CD4-positive, alpha-beta T cell treated with Interleukin-15 for 1 hour (primary cell): ENCODE measurements at places on chromosomes 3 and 15.

DNA sequence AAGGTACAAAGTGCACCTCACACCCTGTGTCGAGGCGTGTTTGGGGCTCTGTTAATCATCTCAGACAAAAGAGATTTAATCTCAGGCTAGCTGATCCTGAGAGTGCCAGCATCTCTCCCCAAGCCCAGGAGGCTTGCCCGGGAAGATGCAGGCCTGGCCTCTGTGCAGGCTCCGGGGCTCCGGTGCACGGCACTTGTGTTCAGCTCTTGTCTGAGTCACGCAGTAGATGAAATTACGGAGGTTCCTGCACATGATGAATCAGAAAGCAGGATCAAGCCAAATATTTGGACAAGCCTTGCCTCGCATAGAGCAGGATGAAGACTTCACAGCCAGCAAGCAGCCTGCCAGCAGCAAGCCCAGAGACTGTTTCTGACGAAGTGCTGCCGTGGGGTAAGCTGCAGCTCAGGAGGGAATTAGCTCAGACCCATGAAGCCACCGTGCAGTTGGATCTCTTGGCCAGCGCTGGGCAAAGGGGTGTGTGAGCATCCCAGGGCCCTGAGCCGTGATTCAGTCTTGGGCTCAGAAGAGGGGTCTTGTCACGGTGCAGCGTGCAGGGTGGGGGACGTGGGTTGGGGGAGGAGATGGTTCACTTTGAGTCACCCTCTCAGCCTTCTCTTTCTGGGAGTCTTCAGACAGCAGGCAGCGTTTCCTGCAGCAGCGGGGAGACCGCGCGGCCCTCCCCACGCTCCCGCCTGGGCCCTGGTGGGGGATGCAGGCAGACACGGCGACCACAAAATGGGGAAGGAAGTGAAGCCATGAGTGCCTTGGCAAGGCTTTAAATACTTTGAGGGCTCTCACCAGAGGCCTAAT, 89.2 kb upstream of the MEF2A start:
- peak; percentile 64 for DNase-seq

DNA sequence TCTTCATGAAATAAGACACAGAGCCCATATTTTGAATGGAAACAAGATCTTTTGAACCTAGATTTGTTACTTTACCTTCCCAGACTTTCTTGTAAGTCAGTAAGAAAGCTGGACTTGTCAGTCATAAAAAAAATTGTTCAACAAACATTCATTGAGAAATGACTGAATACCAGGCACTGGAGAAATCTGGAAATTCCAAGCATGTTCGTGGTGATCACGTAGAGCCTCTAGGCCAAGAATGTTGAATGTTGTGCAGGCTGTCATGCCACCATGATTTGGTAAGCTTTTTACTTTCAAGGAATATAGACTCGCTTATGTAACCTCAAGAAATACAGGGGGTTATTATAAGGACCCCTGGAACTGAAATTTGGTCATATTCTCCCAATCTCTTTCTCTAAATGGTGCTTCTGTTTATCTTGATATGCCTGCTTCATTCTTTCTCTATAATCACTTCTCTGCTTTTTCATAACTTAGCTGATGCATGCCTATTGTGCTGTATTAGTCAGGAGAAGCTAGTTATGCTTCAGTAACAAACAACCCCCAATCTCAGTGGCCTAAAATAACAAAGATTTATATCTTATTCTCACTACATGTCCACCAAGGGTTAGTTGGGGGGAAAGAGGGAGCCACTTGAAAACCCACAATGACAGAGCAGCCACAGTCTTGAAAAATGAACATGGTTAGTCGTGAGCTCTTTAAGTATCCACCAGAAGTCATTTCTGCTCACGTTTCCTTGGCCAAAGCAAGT, 3.4 kb upstream of the TPM1 start:
- no peak for DNase-seq

DNA sequence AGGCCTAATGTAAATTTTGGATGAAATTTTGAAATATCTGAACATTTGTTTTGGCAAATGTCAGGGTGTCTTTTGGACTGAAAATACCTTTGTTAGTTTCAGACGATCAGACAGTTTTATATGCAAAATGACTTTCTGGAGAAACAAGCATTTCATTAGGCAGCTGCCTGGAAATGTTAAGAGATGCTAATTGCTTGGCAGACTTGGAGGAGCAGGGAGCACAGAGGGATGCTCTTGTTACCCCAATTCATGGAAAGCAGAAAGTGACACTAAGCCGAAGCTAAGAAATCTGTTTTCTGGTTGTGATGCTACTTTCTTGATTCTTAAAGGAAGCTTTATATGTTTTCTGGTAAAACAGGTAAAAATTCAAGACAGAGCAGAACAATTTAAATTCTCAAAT, 204.3 kb upstream of the GBE1 start:
- no peak for DNase-seq

DNA sequence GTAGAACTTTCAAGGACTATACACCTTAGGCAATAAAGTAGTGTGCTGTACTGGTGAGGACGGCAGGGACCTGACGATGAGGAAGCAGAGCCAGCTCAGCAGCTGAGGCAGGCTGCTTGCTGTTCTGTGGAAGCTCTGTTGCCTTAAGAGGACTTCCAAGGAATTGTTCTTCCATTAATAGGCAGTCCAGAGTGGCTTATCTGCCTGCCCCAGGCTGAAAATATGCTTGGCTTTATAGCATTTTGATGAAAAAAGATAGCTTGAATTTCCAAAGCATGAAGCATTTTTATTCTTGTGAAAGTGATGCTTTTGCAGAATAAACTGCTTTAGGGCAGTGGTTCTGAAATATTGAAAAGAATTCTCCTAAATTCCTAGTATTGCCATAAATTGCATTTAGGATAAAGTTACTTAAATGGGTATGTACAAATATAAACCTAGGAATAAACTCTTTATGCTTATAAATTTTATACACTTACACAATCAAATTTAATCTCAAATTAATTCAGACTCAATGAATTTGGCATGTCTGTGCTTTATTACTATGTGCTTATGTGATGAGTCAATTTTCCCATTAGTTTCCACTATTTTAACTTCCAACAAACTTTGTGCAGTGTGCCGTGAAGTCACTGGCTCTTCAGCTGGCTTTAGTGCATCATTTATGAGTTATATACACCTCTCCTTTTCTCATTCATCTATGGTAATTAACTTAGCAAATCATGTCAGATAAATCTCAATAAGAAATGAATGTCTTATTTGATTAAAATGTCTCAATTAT, 231.0 kb upstream of the RASGRP1 start:
- no peak for DNase-seq

- DNase-seq, result no peak
Observed at GRCh38 chr15:52496776-52497470, 31.8 kb downstream of the MYO5A start.

DNA sequence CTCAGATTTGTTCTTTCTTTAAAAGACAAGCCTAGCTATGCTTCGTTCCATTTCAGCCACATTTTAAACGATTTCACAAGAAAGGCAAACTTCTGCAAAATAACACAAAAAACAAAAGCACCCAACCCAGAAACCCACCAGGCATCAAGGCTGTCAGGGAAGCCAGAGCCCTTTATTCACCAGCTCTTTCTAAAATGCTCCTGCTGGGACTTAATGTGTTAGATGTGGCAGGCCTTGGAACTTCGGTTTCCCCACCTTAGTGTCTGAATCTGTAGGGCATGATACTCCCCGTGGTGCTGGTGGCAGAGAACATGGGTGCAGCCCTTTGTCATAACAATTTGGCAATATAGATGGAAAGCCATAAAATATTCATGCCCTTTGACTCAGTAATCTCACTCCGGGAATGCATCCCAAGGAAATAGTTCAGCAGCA, 56.8 kb upstream of the LCTL start:
- no peak for DNase-seq

DNA sequence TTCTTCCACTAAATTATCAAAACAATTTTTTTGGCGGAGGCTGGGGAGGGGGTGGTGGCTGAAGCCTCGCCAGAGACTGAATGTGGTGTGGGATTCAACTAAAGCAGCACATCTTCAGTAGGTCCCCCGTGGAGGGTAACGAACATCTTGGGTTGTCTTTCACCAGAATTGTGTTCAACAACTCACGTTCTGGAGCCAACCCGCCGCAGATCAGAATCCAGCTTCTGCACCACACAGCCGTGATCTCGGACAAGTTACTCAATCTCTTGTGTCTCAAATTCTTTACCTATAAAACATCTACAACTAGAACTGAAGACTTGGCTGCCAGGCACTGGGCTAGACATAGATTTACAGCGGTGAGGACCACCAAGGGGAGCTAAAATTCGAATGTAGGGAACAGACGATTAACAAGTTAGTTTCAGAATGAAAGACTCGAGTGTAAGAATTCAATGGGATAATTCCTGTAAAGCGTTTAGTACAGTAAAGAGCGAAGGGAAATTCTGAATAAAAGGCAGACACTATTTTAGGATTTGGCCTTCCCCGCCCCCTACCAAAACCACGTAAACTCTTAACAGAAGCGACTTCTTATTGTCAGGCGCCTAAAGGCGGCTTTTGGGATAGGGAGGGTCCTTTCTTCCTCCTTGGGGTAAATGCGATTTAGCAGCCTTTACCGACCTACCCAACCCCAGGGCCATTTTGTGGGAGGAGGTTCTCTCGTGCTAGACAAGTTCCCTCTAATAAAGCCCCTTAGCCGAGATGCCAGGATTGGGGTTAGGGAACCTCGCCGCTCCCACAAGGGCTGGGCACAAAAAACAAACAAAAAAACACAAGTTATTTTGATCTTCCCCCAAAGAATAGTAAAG, 697 bp upstream of the RAB5A start:
- no peak for DNase-seq

- no peak for DNase-seq
Observed at GRCh38 chr15:100942656-100943425, 23.7 kb downstream of the LRRK1 start.

GRCh38 chr3:176328666-176329065, 868.6 kb downstream of the TBL1XR1 start:
- DNase-seq, result no peak

GRCh38 chr3:174884776-174885568, 25.8 kb downstream of the NAALADL2 start:
- no peak for DNase-seq

GRCh38 chr3:40432793-40433192, 24.3 kb upstream of the RPL14 start:
- DNase-seq, result no peak

- DNase-seq, result no peak
Observed at GRCh38 chr3:114060906-114061655, 4.5 kb downstream of the QTRT2 start.

GRCh38 chr3:69048990-69049389, 3.1 kb downstream of the TMF1 start:
- no peak for DNase-seq

GRCh38 chr15:67838789-67839332, 984 bp downstream of the RNU6-1 start:
- no peak for DNase-seq

DNA sequence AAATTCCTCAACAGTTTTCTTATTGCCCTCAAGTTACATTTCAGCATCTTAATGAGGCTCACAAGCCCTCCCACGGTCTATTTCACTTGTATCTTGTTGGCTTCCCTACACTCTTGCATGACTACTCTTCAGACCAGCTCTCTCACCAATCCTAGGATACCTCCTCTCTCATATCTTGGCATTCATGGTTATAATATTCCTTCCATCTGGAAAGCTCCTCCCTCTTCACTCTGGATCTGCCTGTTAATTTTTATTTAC, 8.5 kb upstream of the CCDC80 start:
- no peak for DNase-seq

- no peak for DNase-seq
Observed at GRCh38 chr3:193978030-193978429, 157.9 kb upstream of the HES1 start.

- no peak for DNase-seq
Observed at GRCh38 chr15:48395521-48396011, 64.3 kb downstream of the DUT start.
